Memory B cell (primary cell): ENCODE measurements at places on chromosomes 13 and 19.
A peak's percentile ranks its signal among the peaks of the same experiment; 100 is the strongest.

DNA sequence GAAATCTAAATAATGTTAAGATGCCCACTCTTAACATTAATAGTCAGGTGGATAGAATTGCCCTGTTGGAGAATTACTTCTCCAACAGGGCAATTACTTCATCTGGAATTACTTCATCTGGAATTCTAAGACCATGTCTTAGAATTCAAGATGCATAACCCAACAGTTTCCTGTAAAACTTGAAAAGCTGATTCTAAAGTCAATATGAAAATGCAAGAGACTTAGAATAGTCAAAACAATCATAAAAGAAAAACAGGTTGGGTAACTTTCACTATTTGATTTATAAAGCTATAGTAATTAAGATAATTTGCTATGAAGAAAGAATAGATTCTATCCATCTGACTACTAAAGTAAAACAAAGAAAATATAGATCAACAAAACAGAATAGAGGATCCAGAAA lies 75.2 kb downstream of the ABCC4 start:
- H3K4me3 ChIP-seq = no peak overlapping the region
- H3K27ac ChIP-seq = peak overlapping the region; percentile 16
- DNase-seq = no peak

GRCh38 chr13:110517505-110518225 lies 43.9 kb downstream of the RAB20 start:
- H3K36me3 ChIP-seq = peaks cover 3% of the 10 kb centered on the region
- H3K4me3 ChIP-seq = no peak overlapping the region
- H3K27me3 ChIP-seq = peaks cover 8% of the 10 kb centered on the region
- DNase-seq = no peak
- peaks cover 7% of the 10 kb centered on the region for H3K4me1 ChIP-seq

DNA sequence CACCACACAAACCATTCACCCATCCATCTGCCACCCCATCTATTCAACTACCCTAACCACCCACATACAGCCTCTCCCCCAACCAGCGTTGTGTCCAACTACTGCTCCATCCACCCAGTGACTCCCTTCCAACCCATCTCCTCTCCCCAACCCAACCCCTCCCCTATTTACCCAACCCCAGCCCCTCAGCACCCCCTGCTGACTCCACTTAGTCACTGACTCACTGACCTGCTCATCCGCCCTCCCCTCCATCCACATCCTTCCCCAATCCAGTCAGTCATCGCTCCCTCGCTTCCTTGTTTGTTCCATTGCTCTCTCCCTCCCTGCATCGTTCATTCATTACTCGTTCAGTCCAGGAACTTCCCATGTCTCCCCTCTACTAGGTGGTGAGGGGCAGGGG lies 39.2 kb downstream of the KCNC3 start:
- H3K27ac ChIP-seq = no peak overlapping the region
- peaks cover 15% of the 10 kb centered on the region for H3K36me3 ChIP-seq
- H3K4me1 ChIP-seq = peaks cover 5% of the 10 kb centered on the region
- H3K4me3 ChIP-seq = no peak overlapping the region
- DNase-seq = no peak

DNA sequence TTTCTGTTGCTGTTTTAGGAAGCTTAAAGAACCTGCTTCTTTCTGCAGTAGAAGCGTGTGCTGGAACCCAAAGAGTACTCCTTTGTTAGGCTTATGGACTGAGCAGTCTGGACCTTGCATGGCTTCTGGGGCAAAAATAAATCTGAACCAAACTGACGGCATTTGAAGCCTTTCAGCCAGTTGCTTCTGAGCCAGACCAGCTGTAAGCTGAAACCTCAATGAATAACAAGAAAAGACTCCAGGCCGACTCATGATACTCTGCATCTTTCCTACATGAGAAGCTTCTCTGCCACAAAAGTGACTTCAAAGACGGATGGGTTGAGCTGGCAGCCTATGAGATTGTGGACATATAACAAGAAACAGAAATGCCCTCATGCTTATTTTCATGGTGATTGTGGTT lies 103.1 kb downstream of the TNFRSF19 start:
- no peaks in the 10 kb centered on the region for H3K36me3 ChIP-seq
- H3K4me3 ChIP-seq = no peak overlapping the region
- no peak for DNase-seq
- H3K4me1 ChIP-seq = no peaks in the 10 kb centered on the region
- H3K27me3 ChIP-seq = peaks cover 9% of the 10 kb centered on the region

DNA sequence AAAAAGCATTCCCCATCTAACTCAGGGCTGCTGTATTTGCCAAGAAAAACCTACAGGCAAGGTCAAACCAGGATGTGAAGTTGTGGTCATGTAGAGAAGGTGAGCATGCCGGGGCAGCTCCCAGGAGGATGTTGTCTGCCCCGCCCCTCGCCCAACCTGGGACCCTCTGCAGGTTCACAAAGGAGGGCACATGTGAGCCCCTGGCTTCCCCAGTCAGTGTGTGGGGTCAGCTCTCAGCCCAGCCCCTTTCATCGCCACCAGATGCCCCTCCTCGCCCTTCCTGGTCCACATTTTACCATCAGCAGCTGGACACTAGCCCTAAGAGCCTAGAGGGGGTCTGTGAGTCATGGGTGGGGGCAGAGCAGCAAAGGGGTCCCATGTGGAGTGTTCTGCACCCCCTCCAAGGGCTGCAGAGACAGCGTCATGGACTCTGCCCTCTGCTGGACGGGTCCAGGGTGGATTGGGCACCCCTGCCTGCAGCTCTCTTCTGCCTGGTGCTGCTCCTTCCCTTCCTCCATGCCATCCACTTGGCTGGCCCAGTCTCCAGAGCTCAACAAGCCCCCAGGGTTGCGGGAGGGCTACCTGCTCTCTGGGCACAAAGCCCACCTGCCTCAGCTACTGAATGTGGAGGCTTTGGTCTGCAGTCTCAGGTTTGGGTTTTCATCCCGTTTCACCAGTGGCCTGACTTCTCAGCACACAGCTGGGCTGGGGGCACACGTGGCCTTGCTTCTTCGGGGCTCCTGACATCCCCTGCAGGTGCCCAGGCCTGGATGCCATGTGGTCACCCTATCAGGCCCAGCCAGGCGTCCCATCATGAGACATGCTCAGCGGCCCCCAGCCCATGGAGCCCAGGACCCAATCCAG lies 3.7 kb downstream of the PLEKHF1 start:
- no peak for DNase-seq
- H3K27me3 ChIP-seq = no peaks in the 10 kb centered on the region
- no peak overlapping the region for H3K4me3 ChIP-seq
- H3K27ac ChIP-seq = peak overlapping the region; percentile 22
- peaks cover 48% of the 10 kb centered on the region for H3K4me1 ChIP-seq

GRCh38 chr13:48233046-48233888 lies at the start of gene ITM2B:
TSS of gene ITM2B (plus strand) at chr13:48233206. CDS start at chr13:48233361, 155 bp downstream.
- H3K4me1 ChIP-seq = peaks cover 28% of the 10 kb centered on the region
- H3K36me3 ChIP-seq = peaks cover 7% of the 10 kb centered on the region
- peak; percentile 41 for DNase-seq
- peak within 1 kb of the TSS; percentile 93 for H3K27ac ChIP-seq

- no peaks in the 10 kb centered on the region for H3K4me1 ChIP-seq
- H3K27ac ChIP-seq = no peak overlapping the region
- H3K4me3 ChIP-seq = no peak overlapping the region
Observed at GRCh38 chr13:52782471-52783448, 43.1 kb upstream of the CNMD start.

GRCh38 chr13:60139272-60139671 lies 24.5 kb downstream of the DIAPH3 start:
- no peaks in the 10 kb centered on the region for H3K36me3 ChIP-seq
- no peak for DNase-seq
- no peaks in the 10 kb centered on the region for H3K4me1 ChIP-seq
- H3K27ac ChIP-seq = no peak overlapping the region
- H3K4me3 ChIP-seq = no peak overlapping the region

DNA sequence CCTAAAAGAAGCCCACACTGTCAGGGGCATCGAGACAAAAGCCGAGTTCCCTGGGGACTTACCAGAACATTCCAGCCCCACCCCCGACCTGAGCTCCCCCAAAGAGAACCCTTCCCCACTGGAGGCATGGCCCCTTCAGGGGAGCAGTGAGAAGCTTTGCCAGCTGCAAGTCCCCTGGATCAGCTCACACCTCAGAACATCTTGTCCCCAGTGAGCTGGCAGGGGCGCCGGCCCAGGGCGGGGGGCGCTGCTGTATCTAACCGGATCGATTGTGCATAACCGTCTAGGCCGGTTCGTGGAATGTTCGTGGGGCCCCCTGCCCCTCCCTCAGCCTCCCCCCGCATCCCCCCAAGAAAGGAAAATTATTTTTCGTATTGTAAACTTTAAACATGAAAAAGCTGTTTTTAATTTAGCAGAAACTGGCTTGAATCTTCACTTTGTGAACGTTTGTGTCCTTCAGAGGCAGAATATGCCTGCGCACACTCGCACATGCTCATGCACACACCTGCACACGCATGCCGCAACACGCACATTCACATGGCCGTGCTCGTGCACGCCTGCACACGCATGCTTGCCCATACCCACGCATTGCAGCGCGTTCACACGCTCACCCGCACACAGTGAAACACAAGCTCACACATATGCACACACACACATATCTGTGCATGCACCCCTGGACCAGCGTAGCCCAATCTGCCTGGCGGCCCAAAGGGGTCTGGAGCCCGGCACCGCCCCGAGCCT lies 12.0 kb upstream of the CRTC1 start:
- H3K27ac ChIP-seq = no peak overlapping the region
- no peak for DNase-seq
- peaks cover 5% of the 10 kb centered on the region for H3K36me3 ChIP-seq
- no peaks in the 10 kb centered on the region for H3K27me3 ChIP-seq
- no peak overlapping the region for H3K4me3 ChIP-seq

DNA sequence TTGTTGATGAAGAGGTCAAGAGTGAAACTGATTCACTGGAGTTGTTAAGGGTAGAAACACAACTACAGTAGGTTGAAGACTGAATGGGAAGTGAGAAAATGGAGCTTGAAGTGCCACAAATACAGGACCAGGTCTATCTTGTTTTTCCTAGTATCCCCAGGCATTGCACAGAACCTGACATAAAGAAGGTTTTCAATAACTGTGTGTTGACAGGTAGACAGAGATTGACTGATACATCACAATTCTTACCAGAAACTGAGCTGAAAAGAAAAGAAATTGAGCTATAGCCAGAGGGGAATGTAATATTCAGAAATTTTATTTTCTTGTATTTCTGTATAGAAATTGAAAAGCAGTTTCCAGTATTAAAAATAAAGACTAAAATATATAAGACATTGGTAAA lies 767.7 kb downstream of the PCDH17 start:
- H3K27ac ChIP-seq = no peak overlapping the region
- no peaks in the 10 kb centered on the region for H3K27me3 ChIP-seq
- H3K36me3 ChIP-seq = no peaks in the 10 kb centered on the region
- DNase-seq = no peak

DNA sequence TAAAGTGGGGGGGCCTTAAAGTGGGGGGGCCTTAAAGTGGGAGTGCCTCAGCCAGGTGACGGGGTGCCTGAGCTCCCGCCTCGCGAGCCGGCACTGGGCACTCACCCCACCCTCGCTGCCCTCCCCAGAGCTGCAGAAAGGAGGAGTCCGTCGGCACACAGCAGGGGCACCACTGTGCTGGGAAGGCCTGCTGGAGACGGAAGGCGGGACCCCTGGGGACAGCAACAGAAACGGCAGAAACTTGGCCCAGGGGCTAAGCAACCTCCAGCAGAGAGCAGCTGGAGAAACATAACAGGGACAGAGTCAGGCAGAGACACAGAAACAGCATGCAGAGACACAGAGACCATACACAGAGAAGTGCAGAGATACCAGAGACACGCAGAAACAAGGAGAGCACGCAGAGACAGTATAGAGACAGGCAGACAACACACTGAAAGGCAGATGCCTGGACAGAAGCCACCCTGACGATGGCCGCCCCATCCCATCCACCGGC lies 7.9 kb downstream of the CFD start:
- peaks cover 16% of the 10 kb centered on the region for H3K36me3 ChIP-seq
- peaks cover 4% of the 10 kb centered on the region for H3K27me3 ChIP-seq
- peaks cover 17% of the 10 kb centered on the region for H3K4me1 ChIP-seq

DNA sequence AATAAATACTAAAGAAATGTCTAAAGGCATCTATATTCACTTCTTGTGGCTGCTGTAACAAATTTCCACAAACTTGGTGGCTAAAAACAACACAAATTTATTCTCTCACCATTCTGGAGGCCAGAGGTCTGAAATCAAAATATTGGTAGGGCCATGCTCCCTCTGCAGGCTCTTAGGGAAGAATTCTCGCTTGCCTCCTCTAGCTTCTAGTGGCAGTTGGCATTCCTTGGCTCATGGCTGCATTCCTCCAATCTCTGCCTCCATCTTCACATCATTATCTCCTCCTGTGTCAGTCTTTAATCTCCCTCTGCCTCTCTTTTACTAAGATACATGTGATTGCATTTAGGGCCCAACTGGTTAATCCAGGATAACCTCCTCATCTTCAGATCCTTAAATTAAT lies 54.1 kb upstream of the RFXAP start:
- no peak overlapping the region for H3K4me3 ChIP-seq
- peaks cover 11% of the 10 kb centered on the region for H3K27me3 ChIP-seq
- peaks cover 5% of the 10 kb centered on the region for H3K4me1 ChIP-seq
- no peak for DNase-seq
- H3K27ac ChIP-seq = no peak overlapping the region

- H3K27me3 ChIP-seq = no peaks in the 10 kb centered on the region
- H3K4me1 ChIP-seq = peaks cover 43% of the 10 kb centered on the region
- no peak overlapping the region for H3K4me3 ChIP-seq
- H3K36me3 ChIP-seq = peaks cover 26% of the 10 kb centered on the region
- H3K27ac ChIP-seq = peak overlapping the region; percentile 89
- DNase-seq = no peak
Observed at GRCh38 chr19:41321600-41322270, 11.8 kb downstream of the CCDC97 start.

DNA sequence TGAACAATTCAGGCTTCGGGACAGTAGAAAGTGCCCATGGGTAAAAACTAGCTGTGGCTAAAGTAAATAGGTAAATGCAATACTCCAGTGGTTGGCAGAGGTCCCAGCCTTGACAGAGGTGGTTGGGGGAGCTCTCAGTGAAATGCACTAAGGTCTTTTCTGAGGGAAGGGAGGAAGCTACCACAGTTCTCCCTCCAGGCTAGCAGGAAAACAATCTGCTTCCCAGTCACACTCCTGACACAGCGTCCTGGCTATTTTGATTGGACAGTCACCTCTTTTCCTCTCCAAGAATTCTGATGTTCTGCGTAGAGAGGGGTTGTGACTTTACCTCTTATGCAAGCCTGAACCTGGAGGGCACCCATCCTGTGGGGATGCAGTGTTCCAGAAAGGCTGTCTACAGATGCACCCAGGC lies 128.7 kb downstream of the CYSLTR2 start:
- H3K4me3 ChIP-seq = no peak overlapping the region
- H3K27ac ChIP-seq = no peak overlapping the region
- H3K27me3 ChIP-seq = peaks cover 13% of the 10 kb centered on the region
- H3K36me3 ChIP-seq = peaks cover 1% of the 10 kb centered on the region
- no peak for DNase-seq

DNA sequence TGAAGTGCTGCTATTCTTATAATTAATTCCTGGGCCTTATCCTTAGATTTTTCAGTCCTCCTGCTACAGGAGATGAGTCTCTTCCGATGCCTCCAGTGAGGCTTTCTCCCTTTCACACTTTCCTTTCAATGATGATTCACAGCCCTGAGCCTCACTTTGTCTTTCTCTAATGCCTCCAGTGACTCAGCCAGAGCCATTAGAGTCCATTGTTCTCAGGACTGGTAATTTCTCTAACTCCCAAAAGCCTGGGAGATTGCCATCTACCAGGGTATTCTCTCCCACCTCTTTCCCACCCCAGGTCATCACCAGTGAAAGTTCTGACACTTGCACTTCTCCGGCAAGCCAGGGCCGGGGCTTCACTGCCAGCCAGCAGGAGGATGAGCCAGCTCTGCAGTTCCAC lies 49.6 kb upstream of the ARGLU1 start:
- H3K36me3 ChIP-seq = no peaks in the 10 kb centered on the region
- H3K4me3 ChIP-seq = no peak overlapping the region
- no peak for DNase-seq
- H3K4me1 ChIP-seq = peaks cover 3% of the 10 kb centered on the region
- no peak overlapping the region for H3K27ac ChIP-seq
- H3K27me3 ChIP-seq = peaks cover 6% of the 10 kb centered on the region
